ENCODE measurements at places on chromosomes 3 and 15.

- peak; percentile 69 for DNase-seq
Measured at GRCh38 chr3:134464064-134464688, 21.6 kb downstream of the ANAPC13 start.

DNA sequence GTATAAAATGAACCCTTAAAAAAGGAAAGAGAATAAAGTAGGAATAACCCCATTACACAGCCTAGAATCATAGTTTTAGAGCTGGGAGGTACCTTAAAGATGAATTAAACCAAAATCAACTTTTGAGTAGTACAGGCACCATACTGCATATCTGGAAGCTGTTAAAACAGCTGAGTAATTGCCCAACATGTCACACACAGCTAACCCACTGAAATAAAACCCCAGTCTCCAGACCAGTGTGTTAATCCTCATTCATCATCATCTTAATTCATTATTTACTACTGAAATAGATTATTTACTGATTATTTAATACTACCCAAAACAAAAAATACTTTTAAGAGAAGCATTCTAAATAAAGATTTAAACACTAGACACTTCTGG is 52.8 kb downstream of the GPR160 start:
- no peak for DNase-seq

GRCh38 chr3:144282313-144282712 is 310.7 kb downstream of the DIPK2A start:
- DNase-seq: no peak

GRCh38 chr15:56102441-56102840 is 109.0 kb upstream of the NEDD4 start:
- no peak for DNase-seq

GRCh38 chr15:71649894-71650293 is 160.5 kb upstream of the NR2E3 start:
- DNase-seq: no peak

DNA sequence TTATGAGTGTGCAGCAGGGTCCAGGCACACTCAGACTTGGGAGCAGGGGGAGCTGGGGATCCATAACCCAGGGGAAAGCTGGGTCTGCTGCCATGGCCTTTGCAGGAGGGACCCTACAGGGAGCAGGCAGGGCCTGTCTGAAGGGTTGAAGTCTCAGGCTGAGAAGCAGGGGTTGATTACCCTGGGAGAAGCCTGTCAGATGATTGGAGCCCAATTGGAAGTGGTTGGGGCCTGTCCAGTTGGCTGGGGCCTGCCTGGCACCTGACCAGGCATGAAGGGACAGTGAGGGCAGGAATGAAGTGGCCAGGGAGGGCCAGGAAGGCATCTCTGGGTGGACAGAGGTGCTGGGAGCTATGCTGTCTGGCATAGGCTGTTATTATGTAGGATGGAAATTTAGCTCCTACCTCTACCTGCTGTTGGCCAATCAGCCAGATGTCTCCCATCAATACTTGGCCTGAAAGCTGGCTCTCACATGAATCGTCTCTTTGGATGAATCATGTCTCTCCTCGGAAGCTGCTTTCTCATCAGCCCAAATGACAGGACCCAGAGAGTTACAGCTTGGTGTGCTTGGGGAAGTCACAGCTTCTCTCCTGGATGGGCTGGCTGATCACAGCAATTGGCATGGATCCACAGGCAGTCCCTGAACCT is 27.4 kb upstream of the SLCO2A1 start:
- no peak for DNase-seq

GRCh38 chr15:82646250-82647044 is 716 bp downstream of the CPEB1 start:
- peak; percentile 34 for DNase-seq

- no peak for DNase-seq
Measured at GRCh38 chr3:106065831-106066230, 197.0 kb upstream of the CBLB start.

GRCh38 chr15:60871152-60871551 is 357.9 kb downstream of the RORA start:
- DNase-seq: no peak

DNA sequence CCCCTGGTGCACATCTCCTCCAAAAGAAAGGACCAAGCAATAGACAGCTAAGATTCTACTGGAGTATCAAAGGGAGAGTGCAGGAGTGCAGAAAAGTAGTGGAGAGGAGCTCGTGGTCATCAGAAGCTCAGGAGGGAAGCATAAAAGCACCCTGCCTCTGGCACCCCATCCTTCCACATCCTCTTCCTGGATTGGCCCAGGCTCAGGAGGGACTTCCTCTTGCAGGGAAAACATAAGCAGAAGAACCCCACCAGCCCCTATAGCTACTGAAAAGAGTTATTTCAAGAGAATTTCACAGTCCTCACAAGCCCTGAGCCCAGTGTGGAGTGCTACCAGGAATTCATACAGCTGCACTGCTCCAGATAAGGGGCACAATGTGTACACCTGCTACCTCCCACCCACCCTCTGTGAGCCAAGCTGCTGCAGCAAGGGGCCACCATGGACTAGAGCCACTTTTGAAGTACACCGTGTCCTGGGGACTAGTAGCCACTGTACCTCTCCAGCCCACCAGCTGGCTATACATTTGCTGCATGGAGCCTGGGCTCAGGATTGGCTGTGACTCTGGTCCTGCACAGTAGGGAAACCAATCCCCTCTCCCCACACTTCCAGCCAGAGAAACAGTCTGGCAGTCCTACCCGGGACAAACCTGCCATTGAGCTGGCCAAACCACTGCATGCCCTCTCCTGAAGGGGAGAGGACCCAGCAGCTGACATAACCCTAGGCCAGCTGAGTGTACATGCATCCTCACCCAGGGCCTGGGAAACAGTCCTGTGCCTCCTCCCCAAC is 43.0 kb downstream of the CD200R1 start:
- no peak for DNase-seq

DNA sequence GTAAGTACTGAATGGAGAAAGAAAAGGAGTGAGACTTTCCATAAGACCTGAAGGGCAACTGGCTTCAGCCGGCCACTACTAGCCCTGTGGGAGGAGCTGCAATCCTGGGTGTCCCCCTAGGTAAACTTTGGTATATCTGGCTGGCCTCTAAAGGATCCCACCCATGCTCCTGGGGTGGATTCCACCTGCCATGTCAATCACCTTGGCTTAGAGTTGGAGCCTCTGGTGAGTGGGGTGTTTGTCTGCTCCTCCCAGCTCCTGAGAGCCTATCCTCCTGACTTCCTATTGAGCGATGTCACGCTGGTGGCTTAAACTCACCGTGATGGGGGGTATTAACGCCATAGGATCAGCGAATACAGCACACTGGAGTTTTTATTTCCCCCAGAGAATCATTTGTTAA is 2.6 kb downstream of the SPTBN5 start:
- no peak for DNase-seq

DNA sequence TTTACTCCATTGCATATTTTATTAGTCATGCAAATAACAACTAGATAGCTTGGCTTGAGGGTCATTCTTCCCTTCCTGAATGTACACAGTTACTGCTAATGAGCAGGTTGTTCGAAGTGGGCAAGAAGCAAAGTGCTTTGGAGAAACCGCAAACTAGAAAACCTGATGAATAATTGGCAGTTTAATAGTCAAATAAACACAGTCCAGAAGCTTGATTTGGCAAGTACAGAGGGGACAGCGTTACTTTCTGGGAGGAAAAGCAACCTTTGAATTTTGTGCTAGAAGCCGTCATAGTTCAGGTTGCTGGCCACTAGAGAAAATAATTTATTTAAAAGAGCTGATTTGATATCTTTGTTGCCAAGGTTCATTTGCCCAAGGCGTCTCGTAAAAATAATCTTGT is 94.9 kb downstream of the MFSD1 start:
- no peak for DNase-seq

DNA sequence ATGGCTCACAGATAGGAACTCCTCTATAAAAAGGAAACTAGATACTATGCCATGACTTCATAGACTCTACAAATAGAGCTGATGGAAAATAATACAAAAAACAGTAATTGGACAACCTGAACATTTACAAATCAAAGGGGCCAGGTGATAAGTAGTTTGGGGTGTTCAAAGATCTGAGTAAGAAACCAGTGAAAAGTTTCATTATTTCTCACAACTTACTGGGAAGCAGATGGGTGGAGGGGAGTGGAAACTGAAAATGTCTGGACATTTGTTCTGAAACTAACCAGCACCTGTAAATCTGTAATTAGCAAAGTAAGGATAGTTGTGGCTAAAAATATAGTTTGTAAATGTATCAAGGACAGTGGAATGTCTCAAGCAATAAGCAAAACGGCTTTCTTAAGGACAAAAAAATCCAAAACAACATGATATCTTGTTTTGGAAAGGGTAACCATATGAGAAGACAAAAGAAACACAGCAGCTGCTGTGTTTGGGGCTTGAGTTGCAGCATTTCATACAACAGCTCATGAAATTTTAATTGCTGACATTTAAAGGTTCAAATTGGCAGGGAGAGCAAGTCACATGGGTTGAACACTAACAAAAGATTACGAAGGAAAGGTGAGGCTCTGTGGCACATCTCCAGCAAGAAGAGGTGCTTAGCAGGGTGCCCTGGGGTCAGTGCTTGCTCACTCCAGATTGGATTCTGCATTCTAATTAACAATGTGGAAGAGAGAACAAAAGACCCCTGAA is 26.8 kb upstream of the THBS1 start:
- DNase-seq: no peak

- no peak for DNase-seq
Measured at GRCh38 chr3:48532271-48532976, 24.2 kb downstream of the PFKFB4 start.

DNA sequence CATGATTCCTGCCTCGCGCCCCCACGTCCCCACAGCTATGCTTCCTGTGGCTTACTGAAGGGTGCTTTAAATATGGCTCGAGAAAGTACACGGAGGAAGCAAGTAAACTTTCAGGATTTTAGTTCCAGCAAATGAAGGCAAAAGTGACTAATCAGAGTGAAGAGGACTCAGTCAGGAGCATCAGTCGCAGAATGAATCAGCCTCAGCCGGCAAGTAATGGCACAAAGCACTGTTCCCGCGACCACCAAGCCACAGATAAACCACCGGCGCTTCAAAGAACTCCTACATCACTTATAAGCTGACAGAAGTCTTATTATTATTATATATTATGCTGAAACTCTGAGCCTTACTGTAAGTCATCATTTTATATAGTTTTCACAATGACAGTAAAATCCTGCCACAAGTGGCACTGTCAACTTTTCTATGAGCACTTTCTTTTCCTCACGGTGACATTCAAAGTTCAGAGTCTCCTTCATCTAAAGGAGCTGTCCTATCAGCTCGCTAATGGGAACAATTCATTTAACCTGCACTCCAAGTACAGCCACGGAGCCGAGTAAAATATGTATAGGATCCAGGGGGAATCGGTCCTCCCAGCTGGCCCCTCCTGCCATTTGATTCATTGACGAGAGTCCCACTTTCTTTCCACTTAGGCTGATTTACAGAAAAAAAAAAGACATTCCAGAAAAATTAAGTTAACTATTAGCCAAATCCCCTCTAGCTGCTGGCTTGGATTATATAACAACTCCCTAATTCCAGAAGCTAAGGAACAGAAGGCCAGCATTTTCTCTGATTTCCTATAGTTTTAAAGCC is 217.0 kb upstream of the ICE2 start:
- DNase-seq: no peak

DNA sequence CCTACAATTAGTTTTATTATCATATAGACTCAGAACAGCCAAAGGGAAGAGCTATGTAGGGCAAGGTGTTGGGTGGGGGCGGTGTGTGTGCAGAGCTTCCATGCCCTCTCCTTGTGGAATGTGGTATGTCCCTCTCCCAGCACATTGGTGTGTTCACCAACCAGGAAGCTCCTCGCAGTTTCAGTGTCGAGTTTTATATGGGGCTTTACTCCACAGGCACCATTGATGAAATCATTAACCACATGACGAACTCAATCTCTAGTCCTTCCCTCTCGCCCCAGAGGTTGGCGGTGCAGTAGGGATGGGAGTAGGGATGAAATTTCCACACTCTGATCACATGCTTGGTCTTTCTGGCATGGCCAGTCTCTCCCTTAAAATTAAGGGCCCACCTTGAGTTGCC is 13.6 kb upstream of the SRP14 start:
- no peak for DNase-seq

GRCh38 chr3:101803173-101803782 is 24.3 kb downstream of the NXPE3 start:
- peak; percentile 42 for DNase-seq

GRCh38 chr3:86984271-86984670 is 6.7 kb downstream of the VGLL3 start:
- no peak for DNase-seq

GRCh38 chr3:13073326-13074005 is at the start of gene IQSEC1:
Gene IQSEC1, minus strand, starts transcription at chr3:13073429. Its CDS starts 415 bp downstream, at chr3:13073014.
- peak; percentile 83 for DNase-seq

DNA sequence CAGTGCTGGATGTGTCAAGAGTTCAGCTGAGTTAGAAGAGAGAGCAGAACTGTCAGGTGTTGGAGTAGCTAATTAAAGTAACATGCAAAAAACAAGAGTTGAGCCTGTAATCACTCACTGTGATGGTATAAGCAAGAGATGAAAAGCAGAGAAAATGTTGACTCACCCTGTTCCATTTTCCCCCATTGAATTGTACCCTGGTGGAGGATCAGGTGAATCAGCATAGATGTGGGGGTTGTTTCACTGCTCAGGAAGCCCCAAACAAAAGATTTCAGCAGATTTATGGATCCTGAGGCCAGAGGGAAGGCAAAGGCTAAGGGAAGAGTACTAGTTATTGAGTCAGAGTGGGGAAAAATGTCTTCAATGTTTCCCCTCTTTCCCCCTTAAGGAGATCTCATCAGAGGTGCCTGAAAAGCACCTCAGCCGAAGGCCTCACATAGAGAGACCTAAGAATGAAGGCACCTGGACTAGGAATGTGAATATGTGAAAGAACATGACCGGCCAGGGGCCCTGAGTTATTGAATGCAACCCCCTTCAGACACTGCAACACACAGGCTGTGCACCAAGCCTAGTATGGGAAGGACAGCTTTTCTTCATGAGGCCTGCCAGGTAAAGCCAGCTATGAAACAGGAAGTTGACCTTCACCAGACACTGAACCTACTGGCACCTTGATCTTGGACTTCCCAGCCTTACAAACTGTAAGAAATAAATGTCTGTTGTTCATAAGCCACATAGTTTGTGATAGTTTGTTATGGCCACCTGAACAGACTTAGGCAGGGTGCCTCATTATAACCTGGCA is 90.1 kb downstream of the TMCO5A start:
- DNase-seq: no peak

DNA sequence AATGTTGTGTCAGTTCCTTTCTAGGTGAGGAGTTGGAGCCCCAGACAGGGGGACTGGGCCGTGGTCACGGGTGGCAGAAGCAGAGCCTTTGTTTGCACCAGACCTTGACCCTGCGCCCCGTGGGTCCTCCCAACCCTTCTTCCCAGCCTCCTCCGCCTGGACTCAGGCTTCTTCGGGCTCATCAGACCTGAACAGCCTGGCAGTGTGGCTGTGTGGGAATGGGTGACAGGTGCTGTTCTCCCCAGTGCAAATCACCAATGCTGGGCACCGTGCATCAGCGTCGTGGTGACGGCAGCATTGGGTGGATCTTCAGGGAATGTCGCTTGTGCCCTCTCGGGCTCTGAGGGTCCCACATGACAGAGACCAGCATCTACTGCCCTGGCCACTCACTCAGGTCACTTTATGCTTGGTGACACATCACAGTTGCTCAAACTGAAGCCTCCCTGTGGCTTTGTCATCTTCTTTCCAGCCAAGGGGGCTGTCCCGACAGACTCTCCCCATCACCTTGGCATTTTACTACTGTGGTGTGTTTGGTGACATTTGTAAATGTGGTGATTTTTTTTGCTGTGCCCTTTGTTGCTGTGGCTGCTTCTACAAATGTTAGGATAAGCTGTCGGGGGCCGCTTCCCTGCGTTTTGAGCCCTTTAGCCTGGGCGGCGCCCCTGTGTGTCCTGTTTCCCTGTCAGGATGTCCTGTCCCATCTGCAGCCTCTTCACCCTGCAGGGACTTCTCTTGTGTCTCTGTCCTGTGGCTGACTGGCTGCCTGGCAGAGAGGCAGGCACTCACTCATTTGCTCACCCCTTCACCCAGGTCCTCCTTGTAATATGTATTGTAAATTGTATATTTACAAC is 14.5 kb downstream of the APBA2 start:
- DNase-seq: no peak
